ENCODE measurements at places on chromosomes 7 and 10.

DNA sequence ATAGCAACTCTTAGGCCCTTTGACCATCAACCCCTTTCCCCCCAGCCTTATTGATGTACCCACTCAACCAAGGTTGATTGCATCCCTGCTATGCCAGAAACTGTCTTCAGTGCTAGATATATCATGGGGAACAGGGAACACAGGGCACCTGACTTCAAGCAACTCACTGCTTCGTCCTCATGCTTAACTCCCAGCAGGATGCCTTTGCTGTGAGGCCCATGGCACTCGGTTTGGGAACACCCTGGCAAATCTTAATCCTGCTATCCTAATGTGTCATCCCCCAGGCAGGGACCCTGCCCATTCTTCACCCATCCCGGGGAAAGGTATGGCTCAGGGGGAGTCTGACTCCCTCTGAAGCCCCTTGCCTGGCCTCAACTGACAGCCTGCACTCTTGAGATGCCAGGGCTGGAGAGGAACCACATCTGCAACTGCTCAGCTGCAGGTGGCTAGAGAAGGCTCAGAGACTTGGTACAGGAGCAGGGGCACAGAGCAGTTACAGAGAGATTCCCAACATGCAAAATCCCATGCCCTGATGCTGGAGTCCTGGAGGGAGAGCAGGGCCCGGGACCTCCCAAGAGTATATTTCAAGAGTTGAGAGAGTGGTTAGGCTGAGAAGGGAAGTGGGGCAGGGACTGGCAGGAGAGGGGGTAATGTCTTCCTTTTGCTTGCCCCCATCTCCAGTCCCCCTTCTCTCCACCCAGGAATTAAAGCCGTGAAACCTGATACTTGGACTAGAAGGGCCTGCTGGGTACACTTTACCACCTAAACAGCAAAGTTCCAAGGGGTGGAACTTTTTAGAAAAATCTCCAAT, 2.4 kb upstream of the UNC5B start:
- DNase-seq, result no peak

GRCh38 chr7:31934551-31934950, 135.7 kb downstream of the PDE1C start:
- no peak for DNase-seq

GRCh38 chr7:121994625-121995410, 121.9 kb downstream of the PTPRZ1 start:
- peak; percentile 30 for DNase-seq

- DNase-seq, result peak; percentile 1
These were observed 43.5 kb downstream of the TLL2 start for GRCh38 chr10:96470116-96470743.

GRCh38 chr7:16918288-16918895, 36.6 kb upstream of the AGR3 start:
- peak; percentile 34 for DNase-seq

DNA sequence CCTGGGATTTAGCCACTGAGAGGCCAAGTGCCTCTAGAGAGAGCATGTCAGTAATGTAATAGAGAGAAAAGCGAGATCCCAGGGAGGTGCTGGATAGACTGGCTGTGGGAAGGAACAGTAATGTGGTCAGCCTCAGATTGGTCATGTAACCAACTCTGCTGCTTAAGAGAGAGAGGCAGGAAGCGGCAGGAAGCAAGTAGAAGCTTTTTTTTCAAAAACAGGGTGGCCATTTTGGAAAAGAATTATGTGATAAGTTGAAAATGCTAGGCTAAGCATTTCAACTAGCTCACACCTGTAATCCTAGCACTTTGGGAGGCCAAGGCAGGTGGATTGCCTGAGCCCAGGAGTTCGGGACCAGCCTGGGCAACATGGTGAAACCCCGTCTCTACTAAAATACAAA, 3.7 kb upstream of the PCOLCE start:
- DNase-seq, result no peak

- no peak for DNase-seq
These were observed 242.5 kb upstream of the TMEM229A start for GRCh38 chr7:124275411-124275810.

DNA sequence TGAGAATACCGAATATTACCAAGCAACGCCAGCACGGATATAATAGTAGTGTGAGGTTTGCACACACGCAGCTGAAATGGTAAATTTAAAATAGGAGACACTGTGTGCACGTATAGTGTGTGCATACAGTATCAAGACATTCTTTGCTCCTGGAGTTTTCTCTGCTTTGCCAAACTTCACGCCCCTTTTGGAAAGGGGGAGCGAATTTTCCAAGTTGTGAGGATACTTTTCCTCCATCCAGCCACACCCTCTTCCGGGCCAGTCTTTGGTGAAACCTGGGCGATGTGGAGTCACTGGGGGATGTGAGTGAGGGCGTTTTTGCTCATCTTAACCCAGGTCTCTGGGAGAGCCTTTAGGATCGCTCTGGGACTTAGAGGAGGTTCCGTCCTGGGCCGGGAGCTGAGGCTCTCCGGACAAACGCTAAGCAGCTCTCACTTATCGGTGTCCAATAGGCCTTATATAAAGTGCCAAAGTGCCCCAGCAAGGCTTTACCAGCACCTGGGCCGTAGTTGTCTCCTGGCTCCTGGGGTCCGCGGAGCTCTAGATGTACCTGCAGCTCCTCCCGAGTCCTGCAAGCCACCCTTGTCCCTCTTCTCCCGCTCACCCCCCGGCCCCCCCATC, 160.0 kb upstream of the MKI67 start:
- DNase-seq, result no peak

GRCh38 chr7:152899004-152899403, 139.5 kb downstream of the ACTR3B start:
- no peak for DNase-seq

DNA sequence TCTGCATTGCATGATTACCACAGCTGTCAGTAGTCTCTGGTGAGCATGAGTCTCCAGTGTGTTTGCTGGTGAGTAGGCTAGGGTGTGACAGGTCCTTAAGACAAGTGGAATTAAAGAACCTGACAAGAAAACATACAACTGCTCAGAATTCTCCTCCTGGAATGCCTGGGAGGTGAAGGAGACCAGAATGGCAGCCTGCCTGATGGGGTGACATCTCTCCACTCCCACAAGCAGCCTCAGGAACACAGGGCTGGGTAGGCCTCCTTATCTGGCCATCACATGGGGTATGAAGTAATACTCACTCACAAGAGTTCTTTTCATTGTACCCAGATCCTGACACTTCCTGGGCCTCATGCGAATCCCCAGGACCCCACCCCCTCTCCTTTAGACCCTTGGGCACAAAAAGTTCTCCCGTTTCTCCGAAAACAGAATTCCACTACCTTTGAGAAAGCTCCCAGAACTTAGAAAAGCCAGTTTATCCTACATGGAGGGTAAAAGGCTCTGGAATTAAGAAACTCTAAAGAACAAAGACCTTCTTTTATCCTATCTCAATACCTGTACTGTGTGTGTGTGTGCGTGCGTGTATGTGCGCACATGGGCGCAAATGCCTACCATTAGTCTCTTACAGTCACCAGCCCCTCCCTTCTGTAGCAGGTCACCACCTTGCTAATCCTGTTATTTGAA, 33.4 kb upstream of the C1GALT1 start:
- no peak for DNase-seq

GRCh38 chr10:47326306-47326926, 4.2 kb downstream of the GDF2 start:
- DNase-seq, result no peak

DNA sequence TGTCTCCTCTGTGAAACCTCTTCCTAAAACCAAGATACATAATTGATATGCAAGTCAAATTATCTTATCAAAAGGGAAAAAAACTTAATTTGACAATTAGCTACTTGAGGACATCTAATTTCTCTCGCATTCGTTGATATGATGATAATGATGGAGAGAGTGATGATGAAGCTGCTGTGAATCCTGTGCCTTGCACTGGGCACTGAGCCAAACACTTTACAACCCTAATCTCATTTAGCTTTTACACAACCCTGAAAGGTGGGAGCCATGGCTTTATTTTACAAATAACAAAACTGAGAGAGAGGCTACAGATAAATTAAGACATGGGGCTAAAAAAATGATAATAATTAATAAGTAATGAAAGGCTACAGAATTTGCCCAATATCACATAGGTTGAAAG, 176.0 kb downstream of the NOC3L start:
- DNase-seq, result no peak

DNA sequence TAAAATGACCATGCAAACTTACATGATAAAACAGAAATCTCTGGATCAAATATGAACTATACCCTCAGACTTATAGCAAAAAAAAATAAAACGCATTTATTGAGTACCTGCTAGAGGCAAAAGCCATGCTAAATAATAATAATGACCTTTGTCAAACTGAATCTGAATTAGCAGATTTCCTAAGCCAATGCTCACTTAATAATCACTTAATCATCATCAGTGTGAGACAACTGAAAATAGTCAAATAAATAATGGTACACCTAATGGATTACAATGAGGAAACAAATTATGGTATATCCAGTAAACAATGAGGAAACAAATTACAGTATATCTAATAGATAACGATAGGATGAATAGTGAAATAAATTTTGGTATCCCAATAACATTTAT, 37.6 kb downstream of the COL1A2 start:
- DNase-seq, result no peak

DNA sequence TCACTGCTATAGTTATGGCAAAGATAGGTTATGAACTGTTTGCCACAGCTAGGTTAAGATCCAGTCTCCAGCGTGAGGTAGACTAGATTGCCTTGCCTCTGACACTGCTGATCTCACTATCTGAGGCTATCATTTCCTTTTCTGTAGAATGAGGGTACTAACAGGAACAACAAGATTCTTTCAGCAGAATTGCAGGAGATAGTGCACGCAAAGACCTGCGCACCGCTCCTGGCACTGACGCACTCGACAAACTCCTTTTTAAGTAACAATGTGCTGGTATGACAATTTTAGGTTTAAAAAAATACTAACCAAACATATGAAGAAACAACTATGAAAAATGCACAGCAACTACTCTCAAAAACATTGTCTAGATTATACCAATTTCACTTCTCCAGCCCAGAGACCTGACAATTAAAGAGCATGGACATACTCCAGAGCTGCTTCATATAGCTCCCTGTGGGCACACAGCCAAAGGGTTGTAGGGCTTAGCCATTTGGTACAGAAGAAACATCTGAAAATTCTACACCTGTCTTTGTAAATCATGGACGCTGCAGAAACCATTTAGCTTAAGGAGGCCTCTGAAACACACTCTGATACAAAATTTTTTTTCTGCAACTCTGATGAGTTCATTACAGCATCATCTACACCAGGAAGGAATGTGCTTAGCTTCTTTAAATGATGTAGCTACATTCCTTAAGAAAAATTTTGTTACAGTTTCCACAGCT, 7.8 kb downstream of the ADAM12 start:
- DNase-seq, result no peak

DNA sequence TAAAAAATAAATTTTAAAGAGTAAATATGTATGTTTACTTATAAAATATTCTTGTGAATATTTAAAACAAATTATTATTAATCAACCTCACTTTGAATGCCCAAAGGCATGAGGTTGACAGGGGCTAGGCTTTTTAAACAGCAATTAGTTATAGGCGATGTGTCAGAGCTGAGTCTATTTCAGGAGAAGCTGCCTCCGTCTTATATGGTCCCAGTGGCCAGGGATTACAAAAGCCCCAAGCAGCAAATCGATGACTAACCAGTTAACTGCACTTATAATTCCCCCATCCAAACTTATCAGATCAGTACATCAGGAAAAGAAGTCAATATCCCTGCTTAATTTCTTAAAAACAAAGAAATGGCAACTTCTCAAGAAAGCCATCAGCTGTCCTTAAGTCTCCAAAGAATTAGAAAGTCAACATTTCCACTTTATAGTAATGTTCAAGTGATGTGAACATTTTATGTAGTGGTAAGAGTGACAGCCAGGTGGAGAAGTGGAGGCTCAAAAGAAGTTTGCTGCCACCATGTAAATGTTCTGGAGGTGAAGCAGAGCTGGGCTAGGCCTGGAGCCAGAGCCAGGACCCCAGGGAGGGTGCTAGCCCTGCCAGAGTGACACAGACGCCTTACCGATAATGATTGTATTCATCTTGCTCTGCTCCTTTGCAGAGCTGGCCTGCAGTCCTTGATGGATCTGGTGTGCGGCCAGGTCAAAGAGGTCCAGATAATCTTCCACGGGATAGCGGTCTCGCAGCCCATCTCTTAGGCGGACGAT, 51.5 kb downstream of the CHST15 start:
- no peak for DNase-seq
